HCEC 1CT (cell line): ENCODE measurements at places on chromosomes 7 and 10.

- DNase-seq, result no peak
Measured at GRCh38 chr10:101772017-101772894, 3.7 kb downstream of the FGF8 start.

- DNase-seq, result peak; percentile 92
Measured at GRCh38 chr10:95260397-95260881, 30.4 kb downstream of the PDLIM1 start.

DNA sequence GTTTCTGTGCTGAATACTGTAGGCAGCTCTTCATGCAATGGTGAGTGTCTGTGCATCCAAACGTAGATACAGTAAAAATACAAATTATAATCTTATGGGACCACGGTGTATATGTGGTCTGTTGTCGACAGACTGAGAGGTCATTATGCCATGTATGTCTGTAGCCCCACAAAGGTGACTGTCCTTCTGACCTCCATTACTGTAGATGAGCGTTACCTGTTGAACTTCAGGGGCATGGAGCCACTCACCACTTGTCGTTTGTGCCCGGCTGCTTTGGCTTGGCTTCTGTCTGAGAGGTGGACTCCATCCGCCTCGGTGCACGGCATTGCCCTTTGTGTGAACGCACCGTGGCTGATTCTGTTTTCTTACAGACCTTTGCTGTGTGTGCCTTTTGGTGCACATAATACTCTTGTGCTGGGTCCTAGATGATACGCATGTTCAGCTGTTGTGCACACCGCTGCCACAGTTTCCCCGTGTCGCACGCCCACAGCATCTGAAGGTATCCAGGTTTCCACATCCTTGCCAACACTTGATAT lies 2.9 kb downstream of the UBE3C start:
- no peak for DNase-seq

DNA sequence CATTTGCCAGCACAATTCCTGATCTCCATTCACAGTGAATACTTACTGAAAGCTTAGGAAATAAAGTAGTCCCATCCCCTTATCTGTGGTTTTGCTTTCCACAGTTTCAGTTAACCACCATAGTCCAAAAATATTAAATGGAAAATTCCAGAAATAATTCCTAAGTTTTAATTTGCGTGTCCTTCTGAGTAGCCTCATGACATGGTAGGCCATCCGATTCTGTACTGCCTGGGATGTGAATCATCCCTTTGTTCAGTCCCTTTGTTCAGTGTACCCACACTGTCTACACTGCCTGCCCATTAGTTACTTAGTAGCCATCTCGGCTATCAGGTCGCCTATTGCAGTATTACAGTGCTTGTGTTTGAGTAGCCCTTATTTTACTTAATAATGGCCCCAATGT lies 14.2 kb downstream of the RAB11FIP2 start:
- DNase-seq, result no peak

DNA sequence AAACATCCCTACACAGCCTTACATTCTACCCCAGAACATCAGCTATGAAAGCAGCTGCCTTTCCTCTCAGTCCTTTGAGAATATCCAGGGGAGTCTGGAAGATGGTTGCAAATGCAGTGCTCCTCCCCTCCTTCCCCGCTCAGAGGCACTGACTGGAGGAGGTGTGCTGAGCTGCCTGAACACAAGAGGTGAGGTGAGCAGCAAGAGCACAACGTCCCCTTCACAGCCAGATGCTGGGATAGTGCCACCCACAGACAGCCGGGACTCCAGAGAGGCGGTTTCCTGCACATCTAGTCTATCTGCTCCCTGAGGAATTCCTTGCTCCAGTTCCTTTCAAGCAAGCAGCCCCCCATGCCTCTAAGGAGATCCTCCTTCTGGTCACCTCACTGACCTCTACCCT lies 74.2 kb downstream of the EZH2 start:
- DNase-seq, result no peak
